Bladder microvascular endothelial cell (primary cell): ENCODE measurements at places on chromosomes 6 and 20. TPM values are rescaled to one million over a fixed set of nuclear protein-coding genes. Genes with fewer than 3 reads are reported as not detected.

ACTL10 gene
- 1.5 and 1.6 TPM in 2 replicates for total RNA-seq

MUC22 gene
- not detected in 2 replicates for total RNA-seq

PNPLA1 gene
- not detected in 2 replicates for total RNA-seq

GNMT gene
- under 0.01 TPM in 1 of 2 replicates, not detected in the other for total RNA-seq

TAAR8 gene
- not detected in 2 replicates for total RNA-seq

TAGAP gene
- total RNA-seq = not detected in 2 replicates

GABRR1 gene
- total RNA-seq = not detected in 2 replicates

F13A1 gene
- not detected in 2 replicates for total RNA-seq

ATAT1 gene
- 2.4 and 6.8 TPM in 2 replicates for total RNA-seq

AIF1 gene
- not detected in 2 replicates for total RNA-seq

PTCRA gene
- total RNA-seq = not detected in 2 replicates

VNN1 gene
- 0.06 TPM in 1 of 2 replicates, not detected in the other for total RNA-seq

SASH1 gene
- total RNA-seq = 65.4 and 123 TPM in 2 replicates

WFDC13 gene
- not detected in 2 replicates for total RNA-seq

TRIM31 gene
- not detected in 2 replicates for total RNA-seq

GINS1 gene
- total RNA-seq = 8.8 and 14.9 TPM in 2 replicates

WFDC12 gene
- not detected in 2 replicates for total RNA-seq

CYP39A1 gene
- total RNA-seq = 0.88 and 0.97 TPM in 2 replicates

ARMH2 gene
- total RNA-seq = not detected in 2 replicates
